ENCODE measurements at places on chromosomes 6 and 20. TPM values are rescaled to one million over a fixed set of nuclear protein-coding genes. Genes with fewer than 3 reads are reported as not detected.

RBCK1 gene
- 117 TPM for total RNA-seq

GPX5 gene
- not detected for total RNA-seq

ENPP3 gene
- total RNA-seq = 22.8 TPM

TRIM40 gene
- 33.4 TPM for total RNA-seq

TRIM38 gene
- total RNA-seq = 11.4 TPM

SLC26A8 gene
- total RNA-seq = 0.28 TPM

DNA sequence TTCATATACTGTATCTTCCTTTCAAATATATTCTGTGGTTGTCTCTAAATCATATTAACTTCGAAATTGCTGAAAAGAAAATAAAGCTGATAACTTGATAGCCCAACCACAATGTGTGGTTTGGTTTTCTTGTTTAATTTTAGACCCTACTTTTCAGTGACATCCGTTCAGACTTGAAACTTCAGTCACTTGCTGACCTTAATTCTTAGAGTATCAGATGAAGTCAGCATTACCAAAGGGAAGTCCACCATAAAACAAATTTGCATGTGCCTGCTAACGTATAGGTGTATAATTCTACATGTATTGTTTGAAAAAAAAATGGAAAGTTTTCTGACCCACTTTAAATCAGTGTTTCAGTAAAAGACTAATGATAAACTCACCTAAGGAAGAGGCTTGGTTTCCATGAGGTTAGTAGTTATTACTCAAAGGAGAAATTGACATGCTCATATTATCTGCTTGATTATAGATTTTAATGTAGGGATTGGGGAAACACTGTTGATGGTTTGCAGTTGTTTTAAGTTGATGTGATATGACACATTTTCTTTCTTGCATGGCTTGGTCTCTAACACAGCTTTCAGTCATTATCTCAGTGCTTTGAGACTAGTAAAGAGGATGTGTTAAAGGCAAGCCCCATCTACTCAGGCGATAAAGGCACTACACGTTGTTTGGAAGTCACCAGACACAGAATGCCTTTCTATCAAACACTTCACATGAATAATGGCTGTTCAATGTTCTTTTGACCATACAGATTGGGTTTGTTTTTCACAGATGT is 5.2 kb upstream of the IL17A start:
- DNase-seq = no peak

DNA sequence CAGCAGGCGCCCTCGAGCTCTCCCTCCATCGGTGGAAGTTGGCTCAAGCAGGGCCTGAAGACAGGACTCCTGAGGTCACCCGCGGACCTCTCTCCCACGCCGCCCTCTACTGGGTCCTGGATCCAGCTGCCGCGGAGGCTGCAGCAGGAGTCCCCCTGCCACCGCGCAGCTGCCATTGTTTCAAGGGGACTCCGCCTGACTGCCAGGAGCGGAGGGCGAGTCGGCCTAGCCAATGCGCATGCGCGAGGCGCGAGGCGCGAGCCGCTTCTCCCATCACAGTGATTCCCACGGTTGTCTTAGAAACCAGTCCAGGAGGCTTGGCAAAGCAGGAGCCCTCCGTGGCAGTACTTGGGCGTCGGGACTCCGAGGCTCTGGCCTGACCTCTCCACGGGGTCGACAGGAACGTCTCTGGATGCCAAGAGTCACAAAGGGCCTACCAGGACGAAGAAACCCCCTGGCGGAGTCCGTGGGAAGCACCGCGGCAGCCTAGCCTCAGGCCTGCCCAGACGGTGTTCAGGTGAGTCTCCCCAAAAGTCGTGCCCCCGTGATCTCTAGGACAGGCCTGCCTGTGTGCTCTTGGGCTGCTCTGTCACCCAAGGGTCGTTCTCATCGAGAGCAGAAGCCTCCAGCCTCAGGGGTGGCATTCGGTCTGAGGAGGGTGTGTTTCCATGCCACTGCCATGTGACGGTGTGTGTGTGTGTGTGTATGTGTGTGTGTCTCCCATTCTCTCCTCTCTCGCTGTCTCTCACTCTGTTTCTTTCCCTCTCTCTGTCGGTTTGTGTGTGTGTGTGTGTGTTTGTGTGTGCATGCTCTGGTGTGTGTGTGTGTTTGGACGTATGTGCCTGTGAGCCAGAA is 290.6 kb upstream of the ZNF337 start:
- peak; percentile 45 for DNase-seq

DNA sequence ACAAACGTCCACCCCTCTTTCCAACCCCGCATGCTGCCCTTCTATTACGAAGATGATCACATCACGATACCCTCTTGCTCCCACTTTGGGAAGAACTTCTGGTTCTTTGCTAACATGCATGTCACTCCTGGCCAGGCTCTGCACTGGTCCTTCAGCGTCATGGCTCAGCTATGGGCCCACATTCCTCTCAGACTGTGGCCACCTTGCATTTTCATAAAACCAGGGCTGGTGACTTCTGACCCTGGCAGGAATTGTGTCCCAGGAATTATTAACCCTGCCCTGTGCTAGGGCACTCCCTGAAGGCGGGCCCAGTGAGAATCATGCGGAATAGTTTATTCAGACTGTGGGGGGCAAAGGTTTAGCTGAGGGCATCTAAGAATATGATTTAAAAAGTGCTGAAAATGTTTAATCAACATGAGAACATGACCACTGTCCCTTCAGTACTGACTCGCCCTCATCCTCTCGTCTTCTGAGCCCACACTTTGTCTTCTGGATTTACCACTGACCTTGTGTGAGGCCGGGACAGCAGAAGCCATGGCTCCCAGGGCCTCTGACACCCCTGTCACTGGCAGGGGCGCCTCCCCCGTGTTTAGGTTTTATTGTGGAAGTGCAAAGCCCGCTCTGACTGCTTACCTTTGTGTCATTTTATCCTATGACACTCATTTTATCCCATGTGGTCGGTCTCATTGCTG is 38.1 kb upstream of the THBS2 start:
- DNase-seq = no peak

- no peak for DNase-seq
Observed at GRCh38 chr20:21509597-21510371, 4.1 kb downstream of the NKX2-2 start.

DNA sequence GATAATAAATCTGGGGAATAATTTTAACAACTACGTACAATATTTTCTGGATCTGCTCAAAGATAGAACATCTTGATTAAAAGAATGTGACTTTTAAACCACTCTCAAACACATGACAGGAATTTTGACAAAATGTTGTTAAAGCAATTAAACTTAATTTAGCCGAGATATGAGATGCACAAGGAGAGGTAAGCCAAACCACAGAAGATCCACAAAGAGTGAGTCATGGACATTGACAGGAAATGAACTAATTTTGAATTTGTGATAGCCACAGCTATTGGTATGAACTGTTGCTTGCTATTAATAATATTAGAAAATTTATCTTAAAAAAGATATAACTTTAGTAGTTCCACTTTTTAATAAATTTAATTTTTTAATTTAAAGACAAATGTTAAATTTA is 27.8 kb upstream of the VGLL2 start:
- no peak for DNase-seq

GRCh38 chr6:5565971-5566370 is 304.7 kb downstream of the FARS2 start:
- DNase-seq = no peak

GRCh38 chr6:89895276-89895874 is 1.1 kb downstream of the GJA10 start:
- DNase-seq = no peak

DNA sequence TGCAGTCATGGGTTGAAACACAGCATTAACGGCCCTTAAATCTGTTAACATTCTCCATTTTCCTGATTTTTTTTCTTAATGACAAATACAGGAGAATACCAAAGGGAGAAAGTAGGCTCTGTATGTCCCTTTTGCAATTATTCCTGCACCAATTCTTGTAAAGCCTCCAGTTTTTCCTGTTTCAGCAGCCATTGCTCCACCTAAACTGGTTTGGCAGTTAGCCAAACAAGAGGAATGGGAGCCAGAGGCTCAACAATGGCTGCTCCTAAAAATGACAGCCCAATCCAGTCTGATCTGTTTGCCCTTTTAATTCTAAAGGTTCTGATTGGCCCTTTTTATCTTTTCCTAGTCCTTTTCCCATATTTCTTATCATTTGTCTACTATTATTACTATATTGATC is 284.2 kb upstream of the SGK1 start:
- no peak for DNase-seq

DNA sequence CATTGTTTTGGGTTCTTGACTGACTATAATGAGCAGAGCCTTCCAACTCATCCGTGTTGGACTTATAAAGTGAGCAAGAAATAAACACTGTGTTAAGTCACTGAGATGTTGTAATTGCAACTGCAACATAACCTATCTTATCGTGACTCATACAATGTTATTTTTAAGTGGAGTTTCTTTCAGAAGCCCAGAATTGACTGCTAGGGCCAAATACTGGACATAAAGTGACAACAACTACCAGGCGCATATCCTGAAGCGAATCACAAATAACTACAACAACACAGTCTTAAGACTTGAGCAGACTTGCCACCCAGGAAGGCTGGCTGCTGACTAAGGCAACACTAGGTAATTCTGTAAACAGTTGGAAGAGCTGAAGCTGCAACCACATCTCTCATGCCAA is 326.6 kb downstream of the COL12A1 start:
- no peak for DNase-seq

DNA sequence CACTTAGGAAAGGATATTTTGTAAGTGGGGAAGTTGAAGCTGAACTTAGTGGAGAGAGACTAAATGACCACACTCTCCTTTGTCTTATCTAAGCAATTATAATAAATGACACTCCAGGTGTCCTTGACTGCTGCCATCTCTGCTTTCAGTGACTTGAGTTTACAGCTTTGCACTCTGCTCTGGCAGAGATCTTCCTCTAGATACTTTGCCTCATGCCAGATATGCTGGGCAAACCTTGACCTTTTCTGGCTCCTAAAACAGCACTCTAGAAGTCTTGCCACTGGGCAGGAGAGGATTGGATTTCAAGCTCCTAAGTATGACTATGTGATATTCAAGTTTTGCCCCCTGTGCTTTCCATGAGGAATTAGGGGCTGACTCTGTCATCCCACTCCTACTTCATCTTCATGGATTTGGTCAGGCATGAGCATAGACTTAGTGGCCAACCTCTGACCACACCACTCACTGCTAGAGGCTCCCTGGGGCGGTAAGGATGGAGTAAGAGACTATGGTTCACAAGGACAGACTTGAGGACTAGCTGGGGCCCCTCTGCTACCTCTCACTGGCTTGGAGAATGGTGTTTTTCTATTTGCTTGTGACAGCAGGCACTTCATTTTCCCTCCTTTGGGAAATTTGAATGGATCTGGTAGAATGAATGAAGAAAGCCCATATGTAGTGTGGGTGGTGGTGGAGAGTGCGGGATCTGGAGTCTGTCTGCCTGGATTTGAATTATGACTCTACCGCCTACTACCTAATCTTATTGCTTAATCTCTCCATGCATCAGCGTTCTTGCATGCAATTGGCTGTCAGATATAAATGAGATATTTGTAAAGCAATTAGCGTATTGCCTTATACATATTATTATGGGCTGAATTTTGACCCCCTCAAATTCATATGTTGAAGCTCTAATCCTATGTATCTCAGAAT is 191.4 kb downstream of the REV3L start:
- no peak for DNase-seq

GRCh38 chr6:31559606-31559957 is 12.2 kb downstream of the NFKBIL1 start:
- DNase-seq = no peak

- DNase-seq = peak; percentile 85
Observed at GRCh38 chr6:44172731-44173500, 14.3 kb downstream of the CAPN11 start.

- DNase-seq = no peak
Observed at GRCh38 chr6:96211341-96211740, 195.6 kb downstream of the FUT9 start.

GRCh38 chr6:24985323-24985722 is 49.6 kb upstream of the RIPOR2 start:
- no peak for DNase-seq

DNA sequence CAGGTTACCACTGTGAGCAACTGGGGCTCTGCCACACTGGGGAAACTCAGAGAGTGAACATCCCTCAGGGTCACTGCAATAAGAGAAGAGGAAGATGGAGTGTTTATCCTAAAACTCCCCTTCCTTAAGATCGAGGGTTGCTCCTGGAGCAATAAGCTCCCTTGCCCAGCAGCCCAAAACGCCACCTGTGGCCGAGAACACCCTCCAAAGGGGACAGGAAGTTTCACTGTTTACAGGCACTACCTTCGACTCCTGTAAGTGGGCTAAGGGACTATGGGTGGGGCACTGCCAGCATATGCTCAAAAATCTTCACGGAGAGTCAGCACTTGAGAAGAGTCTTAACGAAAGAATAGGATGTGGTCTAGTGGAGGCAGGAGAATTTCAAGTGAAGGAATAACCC is 132.5 kb downstream of the FAXC start:
- no peak for DNase-seq

DNA sequence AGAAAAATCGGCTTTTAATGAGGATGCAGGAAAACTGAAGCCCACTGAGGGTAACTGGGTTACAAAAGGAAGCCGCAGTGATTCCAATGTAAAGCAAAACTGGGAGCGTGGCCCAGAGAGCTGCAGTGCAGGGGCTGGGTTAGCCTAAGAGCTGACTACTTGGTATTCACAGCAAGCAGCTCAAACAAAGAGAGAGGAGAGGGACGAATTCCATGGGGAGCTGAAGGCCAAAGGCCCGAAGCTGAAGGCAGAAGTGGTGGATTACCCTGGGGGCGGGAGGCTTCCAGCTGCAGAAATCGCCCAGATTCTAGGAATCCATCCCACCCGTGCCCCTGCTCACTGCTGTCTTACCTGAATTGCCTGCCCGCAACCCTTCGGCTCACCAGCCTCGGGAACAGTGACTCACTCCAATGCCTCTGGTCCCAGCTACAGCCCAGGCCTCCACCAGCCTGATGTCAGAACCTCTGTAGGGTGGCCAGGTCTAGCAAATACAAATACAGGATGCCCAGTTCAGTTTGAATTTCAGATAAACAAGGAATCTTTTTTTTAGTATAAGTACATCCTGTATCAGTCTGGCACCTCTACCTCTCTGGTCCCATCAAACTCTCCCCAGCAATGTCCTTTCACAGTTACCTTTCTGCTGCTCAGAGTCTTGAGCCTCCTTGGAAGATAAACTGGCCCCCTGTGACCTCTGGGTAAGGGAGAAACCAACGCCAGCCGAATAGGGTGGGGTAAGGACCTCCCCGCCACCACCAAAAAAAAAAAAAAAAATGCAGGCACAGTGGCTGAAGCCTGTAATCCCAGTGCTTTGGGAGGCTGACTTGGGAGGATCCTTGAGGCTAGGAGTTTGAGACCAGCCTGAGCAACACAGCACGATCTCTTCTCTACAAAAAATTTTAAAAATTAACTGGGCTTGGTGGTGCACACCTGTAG is 14.6 kb upstream of the ZMYND8 start:
- DNase-seq = no peak

GRCh38 chr6:53647462-53648094 is 18.0 kb downstream of the KLHL31 start:
- peak; percentile 32 for DNase-seq
